ENCODE measurements at places on chromosomes 5 and 9.
A peak's percentile ranks its signal among the peaks of the same experiment; 100 is the strongest.

- no peak for DNase-seq
- no peaks in the 10 kb centered on the region for H3K4me1 ChIP-seq
- no peaks in the 10 kb centered on the region for H3K36me3 ChIP-seq
- no peaks in the 10 kb centered on the region for H3K27me3 ChIP-seq
- H3K27ac ChIP-seq = no peak overlapping the region
These were observed 40.8 kb downstream of the FRMD3 start for GRCh38 chr9:83497441-83497840.

GRCh38 chr5:171622010-171622409 lies 163.6 kb upstream of the SMIM23 start:
- no peaks in the 10 kb centered on the region for H3K27me3 ChIP-seq
- H3K4me1 ChIP-seq = no peaks in the 10 kb centered on the region
- H3K4me3 ChIP-seq = no peak overlapping the region
- no peaks in the 10 kb centered on the region for H3K36me3 ChIP-seq

DNA sequence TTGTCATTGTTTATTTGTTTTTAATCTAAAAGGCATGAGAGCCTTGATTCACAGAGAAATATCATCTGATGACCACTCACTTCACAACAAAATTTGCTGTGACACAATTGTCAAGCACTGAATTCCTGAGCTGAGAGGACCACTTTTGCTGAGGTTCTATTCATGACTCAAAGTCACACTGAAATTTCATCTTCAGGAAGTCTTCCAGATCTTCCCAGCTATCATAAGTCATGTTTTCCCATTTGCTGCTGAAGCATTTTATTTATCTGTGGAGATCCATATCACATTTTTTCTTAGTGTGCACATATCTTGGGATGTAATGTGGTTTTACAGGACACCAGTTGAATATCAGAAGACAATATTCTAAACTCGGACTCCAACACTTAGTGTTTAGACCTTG lies 255.1 kb upstream of the TRIM32 start:
- H3K4me1 ChIP-seq = no peaks in the 10 kb centered on the region
- no peaks in the 10 kb centered on the region for H3K27me3 ChIP-seq
- H3K27ac ChIP-seq = no peak overlapping the region
- H3K4me3 ChIP-seq = no peak overlapping the region
- DNase-seq = no peak
- no peaks in the 10 kb centered on the region for H3K36me3 ChIP-seq

- no peaks in the 10 kb centered on the region for H3K36me3 ChIP-seq
- peaks cover 10% of the 10 kb centered on the region for H3K4me1 ChIP-seq
- peak overlapping the region; percentile 40 for H3K4me3 ChIP-seq
- H3K27me3 ChIP-seq = no peaks in the 10 kb centered on the region
- no peak for DNase-seq
These were observed 341.0 kb upstream of the CD180 start for GRCh38 chr5:67537439-67538148.

- H3K27ac ChIP-seq = no peak overlapping the region
- H3K27me3 ChIP-seq = no peaks in the 10 kb centered on the region
- no peaks in the 10 kb centered on the region for H3K4me1 ChIP-seq
- no peaks in the 10 kb centered on the region for H3K36me3 ChIP-seq
- no peak for DNase-seq
These were observed 408.3 kb upstream of the RGMB start for GRCh38 chr5:98365126-98365525.

- peak within 1 kb of the TSS; percentile 94 for H3K4me3 ChIP-seq
- peak within 1 kb of the TSS; percentile 99 for H3K27ac ChIP-seq
- H3K4me1 ChIP-seq = peaks cover 12% of the 10 kb centered on the region
- DNase-seq = no peak
These were observed at the start of gene IL6ST for GRCh38 chr5:55994495-55994997. Gene IL6ST (minus strand): TSS chr5:55994963. CDS start chr5:55976278, 18,685 bp downstream.

DNA sequence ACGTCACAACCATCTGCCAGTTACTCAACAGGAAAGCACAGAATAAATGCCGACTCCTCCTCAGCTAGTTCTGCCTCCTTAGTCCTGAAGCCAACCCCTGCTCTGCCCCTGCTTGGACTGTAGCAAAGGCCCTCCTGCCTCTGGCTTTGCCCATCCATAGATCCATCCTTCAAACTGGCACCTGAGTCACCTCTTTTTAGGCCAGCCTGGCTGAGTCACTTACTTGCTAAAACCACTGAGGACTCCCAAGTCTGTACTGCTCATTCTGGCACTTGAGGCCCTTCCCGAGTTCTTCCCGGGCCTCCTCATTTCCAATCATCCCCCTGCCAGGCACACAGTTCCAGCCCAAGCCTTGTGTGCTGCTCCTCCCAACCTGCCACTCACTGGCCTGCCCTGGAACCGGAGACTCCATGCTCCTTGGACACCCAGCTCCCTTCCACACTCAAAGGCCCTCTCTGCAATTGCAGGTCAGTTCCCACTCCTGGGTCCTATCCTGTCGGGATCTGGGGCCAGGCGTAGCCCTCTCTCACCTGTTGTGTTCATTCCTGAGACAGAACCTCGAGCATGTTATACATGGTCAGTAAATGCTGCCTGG lies 220.1 kb downstream of the DAB2IP start:
- H3K27ac ChIP-seq = no peak overlapping the region
- no peaks in the 10 kb centered on the region for H3K27me3 ChIP-seq
- H3K4me3 ChIP-seq = no peak overlapping the region
- no peak for DNase-seq

DNA sequence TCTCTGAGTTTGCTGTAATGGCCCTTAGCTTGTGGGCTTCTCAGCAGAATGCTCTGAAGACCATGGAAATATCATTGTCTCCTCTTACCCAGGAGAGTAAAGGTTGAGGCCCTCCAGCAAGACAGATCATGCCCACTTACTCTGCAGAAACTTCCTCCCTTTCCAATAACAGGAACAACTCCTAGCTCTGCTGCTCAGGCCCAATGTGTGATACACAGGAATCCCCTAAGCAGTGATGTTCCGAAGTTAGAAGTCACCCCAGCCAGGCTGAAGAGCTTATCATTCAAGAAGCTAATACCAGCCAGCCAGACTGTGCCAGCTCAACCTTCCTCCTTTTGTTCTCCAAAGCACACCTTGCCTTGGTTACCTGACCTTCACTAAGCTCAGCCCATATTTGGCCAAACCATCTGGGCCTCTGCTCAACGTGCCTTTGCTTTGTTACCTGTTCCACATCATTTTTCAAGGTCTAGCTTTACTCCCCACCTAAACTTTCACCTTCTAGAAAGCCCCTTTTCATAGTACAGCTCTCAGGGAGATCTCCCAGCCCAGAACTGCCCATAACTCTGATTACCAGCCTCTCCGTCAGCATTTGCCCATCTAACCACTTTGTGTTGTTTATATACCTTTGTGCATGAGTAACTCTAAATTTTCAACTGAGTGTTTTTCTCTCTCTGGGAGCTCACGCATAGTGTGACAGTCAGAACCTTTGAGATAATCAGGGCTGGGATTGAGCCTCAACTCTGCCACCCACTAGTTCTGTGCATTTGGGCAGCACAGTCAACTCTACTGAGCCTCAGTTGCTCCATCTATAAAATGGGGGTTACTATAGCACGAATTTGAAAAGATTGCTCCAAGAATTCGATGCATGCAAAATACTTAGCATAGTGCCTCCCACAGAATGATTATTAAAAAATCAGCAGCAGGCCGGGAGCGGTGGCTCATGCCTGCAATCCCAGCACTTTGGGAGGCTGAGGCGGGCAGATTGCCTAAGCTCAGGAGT lies 107.6 kb upstream of the CPEB4 start:
- H3K4me1 ChIP-seq = peaks cover 6% of the 10 kb centered on the region
- H3K27me3 ChIP-seq = no peaks in the 10 kb centered on the region
- H3K4me3 ChIP-seq = no peak overlapping the region
- DNase-seq = no peak
- H3K27ac ChIP-seq = no peak overlapping the region
- no peaks in the 10 kb centered on the region for H3K36me3 ChIP-seq

DNA sequence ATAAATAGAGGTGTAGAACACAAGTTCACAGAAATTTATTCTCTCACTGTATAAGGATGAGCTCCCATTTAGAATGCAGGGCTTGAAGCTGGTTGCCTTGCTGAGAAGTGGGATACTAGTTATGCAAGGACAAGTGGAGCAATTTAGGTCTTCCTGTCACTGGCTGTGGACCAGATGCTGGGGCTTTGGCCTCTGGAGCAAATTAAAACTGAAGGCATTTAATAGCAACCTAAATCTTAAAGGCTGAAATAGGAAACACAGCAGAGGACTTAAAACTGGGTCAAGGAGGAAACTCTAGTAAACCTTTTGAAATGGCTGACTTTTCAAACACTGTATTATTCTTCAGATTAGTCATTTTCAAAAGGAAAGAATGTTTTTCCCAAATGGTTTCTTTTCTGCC lies 319.4 kb downstream of the RAB3C start:
- H3K36me3 ChIP-seq = no peaks in the 10 kb centered on the region
- H3K27ac ChIP-seq = no peak overlapping the region
- no peak for DNase-seq

GRCh38 chr9:132505991-132506655 lies 76.3 kb upstream of the BARHL1 start:
- H3K4me1 ChIP-seq = no peaks in the 10 kb centered on the region
- no peaks in the 10 kb centered on the region for H3K27me3 ChIP-seq
- H3K4me3 ChIP-seq = no peak overlapping the region
- no peak overlapping the region for H3K27ac ChIP-seq

GRCh38 chr5:177600508-177601018 lies 631 bp downstream of the B4GALT7 start:
- H3K27me3 ChIP-seq = no peaks in the 10 kb centered on the region
- H3K4me1 ChIP-seq = peaks cover 4% of the 10 kb centered on the region
- H3K27ac ChIP-seq = peak overlapping the region; percentile 78
- H3K4me3 ChIP-seq = peak overlapping the region; percentile 84

GRCh38 chr9:135295551-135296300 lies 183.9 kb upstream of the PPP1R26 start:
- H3K27ac ChIP-seq = no peak overlapping the region
- H3K36me3 ChIP-seq = no peaks in the 10 kb centered on the region
- H3K4me3 ChIP-seq = no peak overlapping the region
- H3K4me1 ChIP-seq = no peaks in the 10 kb centered on the region
- H3K27me3 ChIP-seq = no peaks in the 10 kb centered on the region

DNA sequence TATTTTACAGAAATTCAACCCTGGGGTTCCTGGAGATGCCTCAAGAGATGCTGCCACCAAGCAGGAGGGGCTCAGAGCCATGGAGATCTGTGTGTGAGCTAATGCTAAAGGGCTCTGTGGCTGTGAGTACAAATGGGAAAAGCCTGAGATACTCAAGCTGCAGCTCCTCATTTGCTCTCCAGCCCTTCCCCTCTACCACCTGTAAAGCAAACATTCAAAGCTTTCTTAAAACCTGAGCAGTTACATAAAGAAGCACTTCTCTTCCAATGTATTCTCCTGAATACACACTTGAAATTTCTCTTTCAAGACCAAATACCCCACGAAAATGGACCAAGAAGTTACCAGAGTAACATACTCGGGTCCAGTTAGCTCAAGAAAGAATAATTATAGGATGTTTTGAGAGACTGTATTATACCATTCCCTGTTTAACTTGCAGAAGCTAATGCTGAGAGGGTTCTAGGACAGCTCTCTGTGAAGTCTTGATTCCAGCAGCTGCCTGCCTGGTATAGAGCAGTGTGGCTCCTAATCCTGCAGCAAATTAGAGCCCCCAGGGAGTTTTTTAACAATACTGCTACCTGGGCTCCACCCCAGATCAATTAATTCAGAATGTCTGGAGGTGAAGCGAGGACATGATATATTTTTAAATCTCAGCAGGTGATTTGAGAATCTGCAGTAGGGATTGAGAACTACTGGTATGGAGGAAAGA lies 21.1 kb downstream of the RGS7BP start:
- H3K4me1 ChIP-seq = no peaks in the 10 kb centered on the region
- no peak overlapping the region for H3K27ac ChIP-seq
- H3K27me3 ChIP-seq = no peaks in the 10 kb centered on the region
- no peaks in the 10 kb centered on the region for H3K36me3 ChIP-seq
- no peak for DNase-seq
- H3K4me3 ChIP-seq = no peak overlapping the region

GRCh38 chr9:114266969-114267368 lies 55.9 kb upstream of the ORM1 start:
- no peaks in the 10 kb centered on the region for H3K27me3 ChIP-seq
- H3K36me3 ChIP-seq = no peaks in the 10 kb centered on the region
- no peak overlapping the region for H3K27ac ChIP-seq
- H3K4me1 ChIP-seq = no peaks in the 10 kb centered on the region
- no peak for DNase-seq
- no peak overlapping the region for H3K4me3 ChIP-seq

GRCh38 chr5:14366763-14367162 lies 214.8 kb upstream of the OTULINL start:
- no peak overlapping the region for H3K27ac ChIP-seq
- H3K36me3 ChIP-seq = no peaks in the 10 kb centered on the region
- no peak overlapping the region for H3K4me3 ChIP-seq
- H3K4me1 ChIP-seq = peaks cover 9% of the 10 kb centered on the region

DNA sequence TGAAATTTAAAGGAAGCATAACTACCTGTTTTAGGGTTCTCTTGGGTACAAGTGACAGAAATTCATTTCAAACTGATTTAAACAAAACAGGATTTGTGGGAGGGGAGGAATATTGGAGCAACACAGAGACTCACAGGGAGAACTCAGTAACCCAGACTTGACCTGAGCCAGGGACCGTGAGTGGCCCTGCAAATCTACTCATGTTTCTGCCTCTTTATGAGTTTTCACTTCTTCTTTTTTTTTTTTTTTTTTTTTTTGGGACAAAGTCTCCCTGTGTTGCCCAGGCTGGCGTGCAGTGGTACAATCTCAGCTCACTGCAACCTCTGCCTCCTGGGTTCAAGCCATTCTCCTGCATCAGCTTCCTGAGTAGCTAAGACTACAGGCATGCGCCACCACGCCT lies 405.6 kb upstream of the ZNF608 start:
- no peaks in the 10 kb centered on the region for H3K4me1 ChIP-seq
- no peaks in the 10 kb centered on the region for H3K27me3 ChIP-seq
- H3K36me3 ChIP-seq = no peaks in the 10 kb centered on the region
- no peak overlapping the region for H3K4me3 ChIP-seq
- DNase-seq = no peak
- H3K27ac ChIP-seq = no peak overlapping the region

All from naive thymus-derived CD4-positive, alpha-beta T cell (primary cell).